Suppressor macrophage (primary cell): ENCODE measurements at places on chromosomes 12 and 14.

GRCh38 chr12:75208856-75209811, 505 bp downstream of the KCNC2 start:
- DNase-seq: peak; percentile 7

- DNase-seq: no peak
Measured at GRCh38 chr12:121915841-121916321, 2.5 kb upstream of the CFAP251 start.

DNA sequence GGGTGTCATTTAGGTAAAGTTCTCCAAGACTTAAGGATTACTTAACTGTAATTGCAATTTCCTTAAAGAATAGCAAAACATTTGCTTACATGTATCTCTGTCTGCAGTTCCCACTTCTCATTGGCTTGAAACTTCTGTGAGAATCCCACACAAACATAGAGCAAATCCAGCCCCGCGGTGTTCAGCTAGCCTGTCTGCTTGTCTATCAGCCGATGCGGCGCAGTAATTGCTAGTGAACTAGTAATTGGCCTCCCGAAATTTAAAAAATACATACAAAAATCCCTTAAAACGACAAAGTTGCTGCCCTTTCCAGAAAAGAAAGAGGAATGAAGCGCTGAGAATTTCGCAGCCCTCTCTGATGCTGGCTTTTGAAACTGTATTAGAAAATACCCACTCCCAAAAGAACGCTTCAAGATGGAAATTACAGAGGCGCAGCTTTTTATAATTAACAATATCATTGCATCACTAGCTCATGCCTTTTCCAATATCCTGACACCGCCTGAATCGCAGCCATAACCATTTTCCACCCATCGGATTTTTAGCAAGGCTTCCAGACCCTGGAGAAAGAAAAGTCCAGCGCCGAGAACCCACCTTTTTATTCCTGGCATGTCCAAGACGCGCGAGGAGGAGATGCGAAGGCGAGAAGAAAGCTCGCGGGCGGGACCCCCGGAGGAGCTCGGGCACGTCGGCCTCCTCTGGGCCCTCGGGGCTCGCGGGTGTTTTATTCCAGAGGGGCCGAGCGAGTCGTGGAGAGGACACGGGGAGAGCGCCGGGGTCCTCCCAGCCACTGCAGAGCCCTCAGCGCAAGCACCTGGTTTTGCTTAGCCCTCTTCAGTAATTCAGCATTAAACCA, 646 bp downstream of the FBLN5 start:
- DNase-seq: peak; percentile 6

DNA sequence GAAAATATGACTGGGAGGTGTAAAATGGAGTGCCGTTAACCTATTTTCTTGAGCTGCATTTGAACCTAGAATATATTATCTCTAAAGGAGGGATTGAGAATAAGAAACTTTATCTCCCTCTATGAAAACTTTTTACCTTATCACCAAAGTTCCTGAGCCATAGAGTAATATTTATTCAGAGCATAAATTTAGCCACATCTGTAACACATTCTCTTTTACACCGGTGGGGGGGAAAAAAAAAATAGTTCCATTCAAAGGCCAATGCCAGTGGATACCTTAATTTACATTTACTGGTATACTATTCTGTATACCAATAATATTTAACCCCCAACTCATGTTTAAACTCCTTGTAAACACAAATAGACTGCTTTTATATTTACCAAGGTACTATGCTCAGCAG, 21.7 kb downstream of the CERS5 start:
- no peak for DNase-seq

- DNase-seq: no peak
Measured at GRCh38 chr14:57487771-57488170, 5.9 kb downstream of the CCDC198 start.

DNA sequence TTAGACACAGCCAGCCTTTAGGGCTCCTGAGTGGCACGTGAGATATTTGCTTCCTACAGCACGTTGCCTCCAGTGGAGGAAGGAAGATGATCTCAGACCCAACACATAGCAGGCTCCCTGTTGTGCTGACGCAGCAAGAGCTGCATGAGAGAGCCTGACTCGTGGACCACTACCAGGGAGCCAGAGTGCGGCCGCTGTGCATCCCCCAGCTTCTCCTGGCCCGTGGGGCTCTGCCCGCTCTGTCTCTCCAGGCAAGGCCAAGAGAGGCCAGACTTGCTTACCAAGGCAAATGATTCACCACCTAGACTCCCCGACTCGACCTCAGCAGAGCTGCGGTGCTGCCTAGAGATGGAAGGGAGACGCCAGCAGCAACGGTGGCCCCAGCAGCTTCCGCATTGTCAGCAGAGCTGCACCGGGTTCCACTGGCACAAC, 37.5 kb downstream of the MAP3K9 start:
- DNase-seq: peak; percentile 35

DNA sequence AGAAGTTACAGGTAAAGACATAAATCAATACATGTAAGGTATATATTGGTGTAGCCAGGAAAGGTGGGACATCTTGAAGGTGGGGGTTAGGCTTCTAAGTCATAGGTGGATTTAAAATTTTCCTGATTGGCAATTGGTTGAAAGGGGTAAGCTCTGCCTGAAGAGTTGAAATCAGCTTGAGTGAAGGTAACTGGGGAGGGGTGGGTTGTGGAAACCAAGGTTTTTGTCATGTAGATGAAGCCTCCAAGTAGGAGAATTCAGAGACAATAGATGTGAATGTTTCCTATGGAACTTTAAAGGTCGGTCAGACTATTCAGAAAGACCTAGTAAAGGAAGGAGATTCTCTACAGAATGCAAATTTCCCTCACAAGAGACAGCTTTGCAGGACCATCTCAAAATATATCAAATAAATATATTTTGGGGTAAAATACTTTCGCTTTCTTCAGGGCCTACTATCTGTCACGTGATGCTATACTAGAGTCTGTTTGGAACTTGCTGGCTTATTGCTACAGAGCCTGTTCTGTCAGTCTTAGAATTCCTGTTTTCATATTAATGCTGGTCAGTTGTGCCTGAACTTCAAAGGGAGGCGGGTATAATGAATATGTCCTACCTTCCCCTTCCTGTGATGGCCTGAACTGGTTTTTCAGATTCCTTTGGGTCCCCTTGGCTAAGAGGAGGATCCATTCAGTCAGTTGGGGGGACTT, 20.6 kb upstream of the SPATA7 start:
- no peak for DNase-seq

GRCh38 chr12:52010152-52010622, 3.4 kb downstream of the TAMALIN start:
- DNase-seq: peak; percentile 53

GRCh38 chr14:75450381-75451276, 22.8 kb downstream of the JDP2 start:
- no peak for DNase-seq

DNA sequence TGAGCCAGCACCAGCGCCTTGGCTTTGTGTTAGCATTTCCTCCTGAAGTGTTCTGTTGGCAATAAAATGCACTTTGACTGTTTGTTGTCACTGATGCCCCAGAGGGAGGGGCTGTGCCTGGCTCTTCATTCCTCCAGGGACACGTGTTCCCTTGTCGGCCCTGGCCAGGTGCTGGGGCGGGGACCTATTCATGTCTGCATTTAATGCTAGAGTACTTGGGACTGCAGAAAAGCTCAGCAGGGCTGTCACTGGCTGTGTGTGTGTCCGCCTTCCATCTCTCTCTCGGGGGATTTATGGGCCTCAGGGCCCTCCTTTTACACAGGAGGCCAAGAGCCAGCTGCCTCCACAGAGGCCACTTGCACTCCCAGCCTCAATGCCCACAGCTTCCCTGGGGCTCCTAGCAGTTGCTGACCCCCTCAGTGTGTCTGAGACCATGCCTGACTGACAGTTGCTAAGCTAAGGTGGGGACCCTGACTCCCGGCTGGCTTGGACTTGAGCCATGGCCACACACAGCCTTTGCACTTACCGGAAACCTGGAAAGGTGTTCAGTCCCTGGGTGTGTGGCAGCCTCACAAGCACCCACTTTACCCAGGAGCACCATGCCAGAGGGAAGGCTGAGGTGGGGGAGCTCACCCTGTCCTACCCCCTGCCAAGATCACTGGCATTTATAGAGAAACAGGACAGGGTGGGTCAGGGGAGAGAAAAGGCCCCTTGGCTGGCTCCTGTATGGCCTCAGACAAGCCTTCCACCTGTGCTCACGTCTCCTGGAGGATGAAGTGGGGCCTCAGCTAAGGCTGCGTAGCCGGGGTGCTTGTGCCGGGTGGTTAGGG, 27.8 kb downstream of the HIP1R start:
- DNase-seq: no peak

DNA sequence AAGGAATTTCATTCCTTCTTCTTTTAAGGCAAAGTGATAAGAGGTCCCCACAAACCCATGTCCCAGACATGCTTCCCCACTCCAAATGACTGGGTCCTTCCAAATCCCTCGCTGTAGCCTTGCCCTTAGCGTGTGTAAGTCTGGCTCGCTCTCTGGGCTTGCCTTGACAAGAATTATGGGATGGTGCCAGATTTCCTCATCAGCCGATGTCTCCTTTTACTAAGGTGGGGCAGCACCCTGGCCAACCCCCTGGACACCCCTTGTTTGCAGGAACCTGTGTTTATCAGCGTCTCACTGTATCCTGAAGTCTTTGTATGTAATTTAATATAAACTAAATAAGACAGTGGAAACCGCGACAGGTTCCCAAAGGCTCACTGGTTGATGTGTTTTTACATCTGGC, 493.3 kb downstream of the EGLN3 start:
- no peak for DNase-seq

DNA sequence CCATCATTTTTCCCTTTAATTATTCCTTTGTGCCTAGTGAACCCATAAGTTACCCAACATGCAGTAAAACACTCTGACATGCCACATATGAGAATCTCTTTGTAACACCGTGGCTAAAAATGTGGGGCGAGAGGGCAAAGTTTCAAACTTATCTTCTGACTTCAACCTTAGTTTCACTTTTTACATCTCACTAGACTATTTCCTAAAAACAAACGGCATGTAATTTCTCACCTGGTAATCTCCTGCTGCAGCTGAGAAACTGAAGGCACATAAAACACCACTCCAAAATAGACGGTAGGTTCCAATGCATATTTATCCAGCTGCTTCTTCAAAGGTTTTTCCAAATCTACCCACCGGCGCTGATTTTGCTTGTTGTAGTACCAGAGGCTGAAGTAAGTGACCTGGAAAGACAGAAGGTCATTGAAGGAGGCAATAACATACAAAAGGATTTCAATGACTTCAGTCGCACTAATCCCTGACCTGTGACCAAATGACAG, 37.9 kb downstream of the PTPN21 start:
- DNase-seq: no peak

DNA sequence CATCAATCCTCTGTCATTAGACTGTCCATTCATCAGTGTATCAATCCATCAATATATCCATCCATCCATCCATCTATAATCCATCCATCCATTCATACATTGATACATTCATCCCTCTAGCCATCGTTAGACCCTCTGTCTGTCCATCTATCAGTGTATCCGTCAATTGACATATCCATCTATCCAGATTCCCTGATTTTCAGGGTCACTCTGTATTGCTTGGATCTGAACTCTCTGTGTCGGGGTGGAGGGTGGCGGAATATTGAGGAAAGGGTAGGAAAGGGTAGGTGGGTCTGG, 17.1 kb downstream of the SDSL start:
- DNase-seq: no peak

- peak; percentile 5 for DNase-seq
Measured at GRCh38 chr12:56816491-56816890, 53.4 kb downstream of the HSD17B6 start.

GRCh38 chr14:94103554-94104150, 6.9 kb upstream of the IFI27 start:
- no peak for DNase-seq

- DNase-seq: no peak
Measured at GRCh38 chr12:118375348-118375747, 1.0 kb upstream of the SUDS3 start.

DNA sequence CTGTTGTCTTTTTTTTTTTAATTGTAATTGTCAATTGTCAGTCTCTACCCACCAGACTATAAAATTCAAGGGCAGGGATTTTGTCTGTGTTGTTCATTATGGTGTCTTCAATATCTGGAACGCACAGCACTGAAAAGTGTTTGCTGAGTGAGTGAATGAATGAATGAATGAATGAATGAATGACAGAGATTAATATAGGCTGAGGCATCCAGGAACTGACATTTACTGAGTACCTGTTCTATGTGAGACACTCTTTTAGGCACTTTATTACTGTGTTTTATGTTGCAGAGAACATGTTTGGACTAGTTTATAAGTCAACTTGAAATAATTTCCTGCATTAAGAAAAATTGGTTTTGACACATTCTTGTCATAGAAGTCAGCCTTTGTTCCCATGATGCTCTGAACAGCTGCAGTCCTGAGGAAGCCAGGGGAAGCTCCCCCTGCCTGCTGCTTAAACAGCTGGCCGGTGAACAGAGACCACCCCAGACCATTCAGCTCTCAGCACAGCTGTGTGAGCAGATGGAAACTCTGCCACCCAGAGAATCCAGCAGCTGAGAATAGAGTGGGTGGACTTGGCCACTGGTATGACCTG, 160.7 kb upstream of the CCND2 start:
- no peak for DNase-seq
